ENCODE measurements at places on chromosomes 3 and 15.

GRCh38 chr3:43363621-43364266 lies 77.4 kb downstream of the SNRK start:
- DNase-seq = no peak

GRCh38 chr3:195447201-195447600 lies 4.4 kb upstream of the ACAP2 start:
- no peak for DNase-seq

DNA sequence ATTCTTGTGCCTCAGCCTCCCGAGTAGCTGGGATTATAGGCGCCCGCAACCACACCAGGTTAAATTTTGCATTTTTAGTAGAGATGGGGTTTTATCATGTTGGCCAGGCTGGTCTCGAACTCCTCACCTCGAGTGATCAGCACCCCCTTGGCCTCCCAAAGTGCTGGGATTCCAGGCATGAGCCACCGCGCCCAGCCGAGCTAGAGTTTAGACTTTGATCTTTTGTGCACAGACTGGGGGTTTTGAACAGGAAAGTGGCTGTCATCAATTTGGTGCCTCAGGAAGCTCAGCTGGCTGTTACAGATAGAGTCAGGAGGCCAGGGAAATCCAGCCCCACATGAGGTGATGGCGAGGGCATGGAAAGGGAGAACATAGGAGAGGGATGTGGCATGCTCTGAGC lies 19.3 kb upstream of the IREB2 start:
- no peak for DNase-seq

- no peak for DNase-seq
Measured at GRCh38 chr3:72101494-72101893, 316.5 kb upstream of the PROK2 start.

GRCh38 chr3:154762486-154762885 lies 317.6 kb upstream of the MME start:
- no peak for DNase-seq

DNA sequence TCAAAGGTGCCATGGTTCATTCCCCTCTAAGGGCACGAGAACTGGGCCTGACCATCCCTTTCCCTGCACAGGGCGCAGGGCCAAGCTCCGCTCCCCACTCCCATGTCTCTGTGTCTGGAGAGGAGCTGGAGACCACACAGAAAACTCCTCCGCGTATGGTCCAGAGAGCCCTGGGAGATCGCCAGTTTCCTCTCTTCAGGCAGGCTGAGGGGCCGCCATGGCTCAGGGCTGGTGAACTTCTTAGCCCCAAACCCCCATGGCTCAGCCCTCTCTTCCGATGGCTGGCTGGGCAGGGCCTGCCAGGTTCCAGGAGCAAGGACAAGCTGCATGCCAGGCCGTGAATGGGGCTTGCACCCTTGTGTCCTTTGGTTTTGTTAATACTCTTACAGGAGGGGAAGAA lies 52.9 kb downstream of the EXOG start:
- peak; percentile 60 for DNase-seq

- no peak for DNase-seq
Measured at GRCh38 chr3:169548194-169548593, 115.3 kb downstream of the MECOM start.

GRCh38 chr3:54871867-54872266 lies 56.0 kb downstream of the LRTM1 start:
- no peak for DNase-seq

Data from left forelimb (tissue), 1 donor.